ENCODE measurements at places on chromosomes 7 and 10. TPM values are rescaled to one million over a fixed set of nuclear protein-coding genes. Genes with fewer than 3 reads are reported as not detected.

Gene PLXDC2
- total RNA-seq, result 30.4 TPM

Gene CPEB3
- total RNA-seq, result 0.89 TPM

Gene ZNF248
- total RNA-seq, result 4.2 TPM

Gene FZD8
- 1.8 TPM for total RNA-seq

Gene TMEM176B
- not detected for total RNA-seq

Gene SUGCT
- 7.2 TPM for total RNA-seq

Gene GIMAP8
- not detected for total RNA-seq

Gene CALHM3
- total RNA-seq, result not detected

Gene EIF5AL1
- total RNA-seq, result 0.49 TPM

Gene LLCFC1
- total RNA-seq, result not detected

Gene STN1
- total RNA-seq, result 29.2 TPM

Gene NANOS1
- 0.81 TPM for total RNA-seq

Gene CCT6A
- 176 TPM for total RNA-seq

Gene CCDC172
- total RNA-seq, result not detected

Gene FAM25C
- total RNA-seq, result not detected

Gene IFIT1B
- total RNA-seq, result not detected

Gene FZD1
- 15.8 TPM for total RNA-seq

Gene GALNT17
- 0.13 TPM for total RNA-seq

Gene SPDYE1
- not detected for total RNA-seq

Gene TAS2R16
- not detected for total RNA-seq

Gene ASZ1
- total RNA-seq, result not detected

Gene TRIM50
- total RNA-seq, result not detected

Gene CASTOR2
- 18.3 TPM for total RNA-seq

Gene TMEM229A
- total RNA-seq, result not detected

Gene DDC
- not detected for total RNA-seq

Gene DPY19L1
- total RNA-seq, result 23.1 TPM

Gene FAM170B
- total RNA-seq, result not detected

Gene MKX
- 3.0 TPM for total RNA-seq

Gene MET
- total RNA-seq, result 124 TPM

Gene AKR1C4
- not detected for total RNA-seq

Gene STAMBPL1
- 18.9 TPM for total RNA-seq

Gene KIN
- total RNA-seq, result 2.9 TPM

Gene TES
- 115 TPM for total RNA-seq

Gene SPDYE16
- not detected for total RNA-seq

Gene UPK3B
- 0.98 TPM for total RNA-seq

Gene TAS2R3
- 0.25 TPM for total RNA-seq

Gene LDB3
- under 0.01 TPM for total RNA-seq

Gene KCNIP2
- 0.51 TPM for total RNA-seq

Gene TAS2R4
- total RNA-seq, result 0.25 TPM

Gene PDE1C
- total RNA-seq, result 2.8 TPM

Gene GTF2IRD2
- total RNA-seq, result 4.7 TPM

Gene CALCR
- not detected for total RNA-seq

Gene TAS2R60
- total RNA-seq, result not detected

Gene SHOC2
- total RNA-seq, result 16.3 TPM

Gene TSPAN33
- 40.3 TPM for total RNA-seq

Gene SLC12A9
- total RNA-seq, result 24.4 TPM

Gene ACTR1A
- 179 TPM for total RNA-seq

Gene PDK4
- 1.6 TPM for total RNA-seq

Gene PAX4
- total RNA-seq, result not detected

Gene DKK1
- 13.7 TPM for total RNA-seq

Gene SPOCK2
- 17.8 TPM for total RNA-seq

Gene C7orf25
- 3.1 TPM for total RNA-seq
